Activated CD4-positive, alpha-beta T cell treated with anti-CD3 and anti-CD28 coated beads, Interleukin-10, Interleukin-2, amounts not matched to agents 100 ng/mL and 50 ng/mL, durations not matched to agents 16 hours and 8 hours (primary cell): ENCODE measurements at places on chromosomes 1 and 21.
A peak's percentile ranks its signal among the peaks of the same experiment; 100 is the strongest.

GRCh38 chr21:42218836-42219605, at the start of gene ABCG1:
ABCG1 (plus strand) TSS chr21:42219140; CDS start chr21:42219263, 123 bp downstream.
- peak; percentile 28 for DNase-seq

- DNase-seq: no peak
Measured at GRCh38 chr1:145982010-145982723, 14.2 kb downstream of the TXNIP start.

- peak; percentile 81 for DNase-seq
Measured at GRCh38 chr1:110216844-110217444, 6.8 kb downstream of the KCNC4 start.

GRCh38 chr1:170776252-170776651, 112.3 kb downstream of the PRRX1 start:
- no peak for DNase-seq

GRCh38 chr1:207848234-207848633, 62.7 kb downstream of the CD34 start:
- peak; percentile 69 for DNase-seq

DNA sequence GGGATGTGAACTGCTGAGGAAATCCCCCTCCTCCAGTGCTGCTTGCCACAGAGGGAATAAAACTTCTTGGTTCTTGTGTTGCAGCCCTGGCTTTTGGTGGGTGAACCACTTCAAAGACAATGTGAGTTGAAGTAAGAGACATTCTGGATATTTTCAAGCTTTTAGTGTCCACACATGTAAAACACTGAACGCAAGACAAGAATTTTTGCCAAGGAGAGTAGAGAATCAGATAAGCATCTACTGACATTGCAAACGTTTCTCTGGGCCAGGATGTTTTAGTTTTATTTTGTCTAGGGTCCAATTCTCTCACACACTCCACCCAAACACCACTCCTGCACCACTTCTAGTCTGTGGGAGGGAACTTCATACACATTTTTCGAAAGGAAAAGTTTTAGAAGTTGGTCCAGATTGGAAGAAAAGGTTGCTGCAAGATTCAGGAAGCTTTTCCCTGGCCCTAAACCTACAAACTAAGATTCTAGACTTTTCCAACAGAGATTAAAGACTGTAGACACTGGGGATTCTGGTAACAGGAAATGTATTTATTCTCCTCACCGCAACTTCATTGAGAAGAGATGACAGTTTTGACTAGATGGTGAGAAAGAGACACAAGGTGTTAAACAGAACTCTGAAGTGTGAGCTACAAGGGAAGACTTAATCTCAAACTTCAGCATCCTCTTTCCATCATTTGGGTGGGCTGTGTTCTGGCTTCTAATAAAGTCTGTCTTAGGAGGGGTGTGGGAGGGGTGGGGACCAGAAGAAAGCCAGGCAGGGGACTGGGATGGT, 16.1 kb downstream of the FASLG start:
- DNase-seq: peak; percentile 85

- DNase-seq: peak; percentile 72
Measured at GRCh38 chr1:86833461-86834215, 80.3 kb downstream of the SELENOF start.

GRCh38 chr1:121417325-121417923, 232.6 kb downstream of the SRGAP2C start:
- DNase-seq: no peak

GRCh38 chr1:217029281-217030157, 306.3 kb upstream of the ESRRG start:
- DNase-seq: no peak

DNA sequence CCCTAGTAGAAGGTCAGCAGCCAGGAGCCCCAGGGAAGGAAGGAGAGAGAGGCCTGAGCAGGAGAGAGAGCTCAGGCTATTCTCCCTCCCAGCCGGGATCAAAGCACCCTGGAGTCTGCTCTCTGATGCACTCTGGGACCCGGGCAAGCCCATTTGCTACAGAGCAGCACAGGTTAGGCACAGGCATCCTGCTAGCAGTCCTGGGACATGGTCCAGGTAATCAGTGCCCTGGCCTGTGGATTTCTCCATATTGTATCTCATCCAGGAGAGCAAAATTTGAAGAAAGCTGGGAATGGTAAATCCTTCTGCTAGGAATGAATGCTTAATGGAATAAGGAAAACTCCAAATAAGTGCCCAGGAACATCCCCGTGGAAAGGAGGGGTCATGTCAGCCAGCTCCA, 130.3 kb downstream of the HIVEP3 start:
- no peak for DNase-seq

GRCh38 chr1:6632588-6633514, 8.2 kb downstream of the THAP3 start:
- no peak for DNase-seq

DNA sequence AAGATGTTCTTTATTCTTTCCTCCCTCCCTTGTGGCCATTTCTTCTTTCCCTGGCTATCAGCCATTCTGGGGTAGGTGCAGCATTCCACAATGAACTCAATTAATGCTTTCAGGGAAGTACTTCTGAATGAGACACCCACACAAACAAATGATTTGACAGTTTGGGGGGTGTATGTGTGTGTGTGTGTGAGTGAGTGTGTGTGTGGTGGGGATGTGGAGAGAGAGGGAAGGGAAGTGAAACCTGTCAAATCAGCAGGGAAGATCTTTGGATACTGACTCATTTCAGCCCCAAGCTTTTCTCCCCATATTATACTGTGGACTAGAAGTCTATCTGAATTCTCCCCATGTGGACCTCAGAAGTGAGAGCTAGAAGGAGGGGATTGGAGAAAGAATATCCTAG, 154.9 kb upstream of the CD34 start:
- no peak for DNase-seq

GRCh38 chr1:93758842-93759515, 77.3 kb upstream of the BCAR3 start:
- peak; percentile 70 for DNase-seq

- DNase-seq: no peak
Measured at GRCh38 chr1:16521288-16521583, 7.2 kb upstream of the RNU1-1 start.

- no peak for DNase-seq
Measured at GRCh38 chr21:31720330-31720729, 11.6 kb downstream of the SCAF4 start.

- no peak for DNase-seq
Measured at GRCh38 chr1:75791022-75791421, 5.0 kb downstream of the RABGGTB start.

- DNase-seq: no peak
Measured at GRCh38 chr1:3113741-3114056, 44.7 kb downstream of the PRDM16 start.

DNA sequence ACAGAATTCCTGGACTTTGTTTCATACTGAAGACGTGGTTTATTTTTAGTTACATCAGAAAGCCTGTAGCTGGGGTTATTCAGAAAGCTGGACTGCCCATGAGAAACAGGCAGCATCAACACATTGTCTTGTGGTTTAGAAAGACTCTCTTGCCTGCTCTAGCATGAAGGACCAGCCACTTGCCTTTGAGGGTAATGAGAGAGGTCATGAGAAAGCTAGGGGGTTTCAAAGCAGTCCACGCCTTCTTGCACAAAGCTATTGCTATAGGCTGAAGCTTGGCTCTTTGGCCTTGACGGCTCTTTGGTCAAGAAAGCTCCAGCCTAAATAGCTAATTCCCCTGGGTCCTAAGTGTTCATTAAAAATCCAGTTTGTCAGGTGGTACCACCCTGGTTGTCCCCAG, 208.1 kb downstream of the PRDM2 start:
- no peak for DNase-seq

GRCh38 chr1:218346391-218347204, 1.5 kb downstream of the TGFB2 start:
- no peak for DNase-seq

DNA sequence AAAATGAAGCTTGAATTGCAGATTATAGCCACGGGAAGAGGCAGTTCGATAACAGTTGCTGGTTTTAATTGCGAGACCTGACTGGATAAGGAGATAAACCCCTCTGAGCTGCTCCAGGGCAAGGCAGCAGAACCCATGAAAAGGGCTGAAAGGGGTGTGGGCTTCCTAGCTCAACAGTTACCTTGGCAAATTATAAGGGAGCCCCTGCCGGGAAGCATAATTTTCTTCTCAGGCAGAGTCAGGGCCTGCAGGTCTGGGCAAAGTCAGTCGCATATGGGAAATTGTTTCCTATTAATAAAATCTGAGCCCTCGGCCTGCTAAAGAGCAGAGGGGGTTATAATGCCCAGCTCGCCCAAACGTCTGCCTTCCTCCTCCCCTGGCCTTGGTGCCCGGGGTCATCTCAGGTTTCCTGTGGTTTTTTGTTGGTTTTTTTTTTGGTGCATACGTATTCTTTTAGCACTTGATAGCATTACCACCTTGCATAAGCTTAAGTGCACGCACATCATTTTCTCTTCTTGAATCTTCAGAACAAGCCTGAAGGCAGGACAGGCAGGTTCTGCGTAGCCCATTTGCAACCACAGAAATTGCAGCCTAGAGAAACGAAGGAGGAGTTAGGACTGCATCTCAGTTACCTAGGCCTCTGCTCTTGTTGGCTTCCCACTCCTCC, 33.9 kb upstream of the SELENON start:
- no peak for DNase-seq

DNA sequence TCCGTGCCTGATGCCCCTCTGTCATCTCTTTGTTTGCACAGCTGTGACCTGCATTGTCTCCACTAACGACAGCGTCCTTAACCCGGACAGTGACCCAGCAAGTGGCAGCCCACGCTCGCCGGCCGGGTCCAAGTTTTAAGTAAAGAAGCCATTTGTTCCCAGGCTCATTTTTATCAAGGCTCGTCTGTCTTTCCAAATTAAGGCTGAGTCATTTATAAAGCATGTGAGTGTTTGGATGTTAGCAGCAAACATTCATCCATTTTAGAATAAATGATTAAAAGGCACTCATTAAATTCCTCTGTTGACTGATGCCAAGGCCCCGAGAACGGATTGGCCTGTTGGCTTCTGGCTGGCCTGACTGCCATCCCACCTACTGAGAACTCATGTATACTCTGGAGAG, 514.5 kb downstream of the NPHP4 start:
- DNase-seq: no peak

GRCh38 chr1:65260851-65261473, 48.4 kb upstream of the DNAJC6 start:
- peak; percentile 68 for DNase-seq

DNA sequence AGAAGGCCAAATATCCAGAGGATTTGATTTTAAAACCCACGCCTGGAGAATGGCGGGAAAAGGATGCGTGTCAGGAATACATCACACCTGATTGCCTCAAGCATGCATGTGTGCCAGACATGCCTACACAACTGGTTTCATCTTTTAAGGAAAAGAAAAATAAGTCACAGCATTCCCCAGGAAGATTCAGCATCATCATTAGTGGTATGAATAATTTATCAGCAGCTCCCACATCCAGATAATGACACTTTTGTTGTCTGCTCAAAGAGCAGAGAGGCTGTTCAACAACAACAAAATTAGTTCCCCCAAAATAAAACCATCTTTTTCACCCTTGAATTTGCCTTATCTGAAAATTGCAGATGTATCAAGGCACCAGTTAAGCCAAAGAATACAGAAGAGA, 328.6 kb upstream of the C1orf87 start:
- no peak for DNase-seq

GRCh38 chr1:248736977-248737376, 18.6 kb downstream of the LYPD8 start:
- DNase-seq: no peak

DNA sequence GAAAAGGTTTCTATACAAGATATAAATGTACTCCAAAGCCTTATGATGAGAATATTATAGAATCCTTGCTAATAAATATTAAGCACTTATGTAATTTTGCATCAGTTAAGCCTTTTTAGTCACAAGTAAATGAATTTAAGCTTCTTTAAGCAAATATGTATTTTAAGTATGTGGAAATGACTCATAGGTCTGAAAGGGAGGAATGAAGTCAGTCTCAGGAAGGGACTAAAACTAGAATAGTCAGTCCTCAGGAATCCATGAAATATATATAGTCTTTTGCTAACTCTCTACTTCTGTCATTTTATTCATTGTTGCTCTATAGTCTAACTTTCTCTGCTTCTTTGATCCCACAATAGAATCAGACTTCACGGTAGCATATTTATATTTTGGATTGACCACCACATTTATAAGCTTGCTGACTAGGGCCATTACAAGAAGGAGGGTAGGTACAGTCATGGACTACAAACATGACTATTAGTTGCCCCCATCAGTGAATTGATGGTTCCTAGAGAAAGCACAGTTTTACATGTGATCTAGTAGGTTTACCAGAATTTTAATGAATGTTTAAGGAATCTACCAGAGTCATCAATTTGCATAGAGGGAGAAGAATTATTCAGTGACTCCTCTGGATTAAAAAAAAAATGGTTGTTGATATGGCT, 20.2 kb upstream of the RABGGTB start:
- DNase-seq: no peak

- no peak for DNase-seq
Measured at GRCh38 chr1:1330366-1331067, 563 bp upstream of the TAS1R3 start.

- DNase-seq: no peak
Measured at GRCh38 chr1:175555266-175555665, 188.1 kb downstream of the TNR start.

DNA sequence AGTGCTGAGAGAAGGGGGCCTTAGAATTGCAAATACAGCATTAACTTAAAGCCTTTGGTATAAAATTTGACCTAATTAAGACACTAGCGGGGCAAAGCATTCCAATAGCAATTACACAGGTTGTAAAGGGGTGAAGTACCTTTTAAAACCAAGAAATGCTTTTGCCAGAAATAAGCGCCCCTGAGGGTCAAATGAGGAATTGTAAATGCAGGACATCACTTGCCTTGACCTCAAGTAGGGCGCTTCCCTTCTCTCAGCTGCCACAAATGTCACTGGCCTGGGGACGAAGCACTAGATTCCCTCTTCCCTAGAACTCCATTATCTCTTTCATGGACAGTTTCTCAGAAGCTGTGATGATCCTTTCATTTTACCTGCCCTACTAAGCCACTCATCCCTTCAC, 48.3 kb downstream of the SEC16B start:
- DNase-seq: no peak

DNA sequence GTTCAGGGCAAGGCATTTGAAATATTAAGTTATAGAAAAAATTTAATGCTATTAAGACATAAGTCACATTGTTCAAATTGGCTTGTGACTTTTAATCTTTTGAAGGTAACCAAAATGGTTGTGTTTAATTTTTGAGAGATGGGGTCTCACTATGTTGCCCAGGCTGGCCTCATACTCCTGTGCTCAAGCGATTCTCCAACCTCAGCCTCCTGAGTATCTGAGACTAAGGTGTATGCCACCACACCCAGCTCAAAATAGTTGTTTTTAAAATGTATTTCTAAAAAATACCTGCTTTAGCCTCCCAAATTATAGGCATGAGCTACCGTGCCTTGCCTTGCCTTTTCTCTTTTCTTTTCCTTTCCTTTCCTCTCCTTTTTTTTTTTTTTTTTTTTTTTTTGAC, 26.0 kb upstream of the CHAF1B start:
- no peak for DNase-seq

DNA sequence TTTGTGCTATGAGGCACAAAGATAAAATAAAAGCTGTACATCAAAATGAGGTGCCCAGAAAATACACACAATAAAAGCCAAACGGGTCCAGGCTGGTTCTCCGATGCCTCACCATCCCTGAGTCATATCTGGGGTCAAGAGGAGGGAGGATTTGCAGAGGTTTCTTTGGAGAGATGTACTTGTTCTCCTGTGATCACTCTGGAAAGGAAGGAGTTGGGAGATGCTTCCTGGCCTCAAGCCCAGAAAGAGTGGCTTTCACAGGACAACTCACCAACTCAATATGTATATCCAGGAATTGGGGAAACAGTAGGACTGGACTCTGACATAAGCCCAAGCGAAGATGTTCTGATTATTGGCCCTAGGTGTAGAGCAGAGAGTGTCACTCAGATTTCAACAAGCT, 51.9 kb downstream of the DIPK1A start:
- DNase-seq: no peak
